ENCODE measurements at places on chromosomes 6 and 20.

DNA sequence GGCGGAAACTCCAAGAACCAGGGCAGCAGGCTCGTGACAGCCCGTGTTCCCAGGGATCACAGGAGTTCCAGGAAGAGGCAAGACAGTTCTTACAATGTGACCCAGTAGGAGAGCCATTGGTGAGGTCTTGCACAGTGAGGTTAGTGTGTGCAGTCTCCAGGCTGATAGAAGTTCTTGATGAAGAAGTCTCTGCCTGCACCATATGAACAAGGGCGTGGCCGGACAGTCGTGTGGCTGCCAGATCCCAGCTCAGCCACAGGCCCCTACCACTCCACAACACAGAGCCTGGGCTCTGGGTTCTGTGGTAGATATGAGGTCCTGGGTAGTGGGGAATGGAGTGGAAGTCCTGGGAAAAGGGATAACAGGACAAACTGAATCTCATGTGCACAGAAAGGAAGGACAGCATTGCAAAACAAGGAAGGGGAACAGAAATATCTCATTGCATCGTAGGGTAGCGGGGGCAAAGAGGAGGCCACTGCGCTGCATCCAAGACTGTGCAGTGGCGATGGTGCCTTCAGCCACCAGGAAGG, 65.2 kb downstream of the STX11 start:
- peak; percentile 22 for DNase-seq

DNA sequence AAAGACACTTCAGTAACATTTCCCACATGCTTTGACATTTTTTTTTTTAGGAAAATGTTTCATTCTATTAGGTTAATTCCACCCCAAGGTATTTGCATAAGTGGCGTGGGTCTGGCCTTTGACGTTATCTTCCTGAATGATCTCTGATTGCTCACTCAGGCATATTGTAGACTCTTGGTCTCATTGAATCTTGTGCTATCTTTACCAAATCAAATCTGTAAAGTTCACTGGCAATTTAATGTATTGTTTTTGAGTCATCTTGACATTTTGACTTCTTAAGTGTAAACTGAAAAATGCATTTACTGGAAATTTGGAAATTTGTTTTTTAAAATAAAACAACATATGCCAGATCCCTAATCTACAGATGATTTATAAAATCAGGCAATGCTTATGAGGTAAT, 16.0 kb upstream of the VIP start:
- DNase-seq: no peak

DNA sequence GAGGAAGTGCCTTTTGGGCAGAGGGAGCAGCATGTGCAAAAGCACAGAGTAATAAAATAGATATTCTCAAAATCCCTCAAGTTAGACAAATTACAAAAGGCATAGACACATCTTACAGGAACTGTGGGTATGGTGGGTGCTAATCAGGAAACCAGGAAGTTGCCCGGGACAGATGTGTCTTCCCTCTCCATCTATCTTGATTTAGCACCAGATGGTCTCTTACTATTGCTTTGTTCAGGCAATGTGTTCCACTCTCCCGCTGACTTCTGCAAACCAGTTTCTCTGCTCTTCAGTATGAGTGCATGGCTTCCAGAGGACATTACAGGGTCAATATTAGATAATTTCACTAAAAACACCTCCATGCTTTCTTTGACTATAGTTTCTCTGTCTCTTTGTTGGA, 13.2 kb downstream of the CITED2 start:
- DNase-seq: no peak

- no peak for DNase-seq
Measured at GRCh38 chr6:39209911-39210310, 19.4 kb downstream of the KCNK5 start.

- DNase-seq: no peak
Measured at GRCh38 chr6:91135406-91136103, 548.7 kb upstream of the MAP3K7 start.

- no peak for DNase-seq
Measured at GRCh38 chr20:59692139-59692538, 87.8 kb downstream of the PHACTR3 start.

- peak; percentile 62 for DNase-seq
Measured at GRCh38 chr6:158072083-158072721, 90.5 kb downstream of the SYNJ2 start.

GRCh38 chr6:170262489-170263088, 28.3 kb downstream of the DLL1 start:
- no peak for DNase-seq

GRCh38 chr20:63746751-63747315, 7.3 kb downstream of the SLC2A4RG start:
- DNase-seq: no peak

DNA sequence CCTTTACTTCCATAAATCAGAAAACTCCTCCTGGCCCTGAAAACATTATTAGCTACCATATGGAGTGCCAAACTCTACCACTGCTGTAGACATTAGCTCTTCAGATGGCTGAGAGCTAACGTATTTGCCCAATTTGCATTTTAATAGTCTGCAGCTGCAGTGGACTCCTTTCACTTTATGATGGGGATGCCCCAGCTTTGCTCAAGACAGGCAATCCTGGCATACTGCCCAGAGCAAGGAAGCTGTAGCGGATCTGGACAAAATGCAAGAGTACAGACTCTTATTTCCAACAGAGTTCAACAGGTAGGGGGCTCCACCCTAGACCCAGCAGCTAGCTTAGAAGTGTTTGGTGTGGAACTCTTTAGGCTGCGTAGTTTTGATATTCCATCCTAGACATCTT, 246.7 kb downstream of the FOXC1 start:
- peak; percentile 30 for DNase-seq

- DNase-seq: no peak
Measured at GRCh38 chr6:42091718-42092023, 41.3 kb downstream of the TAF8 start.

DNA sequence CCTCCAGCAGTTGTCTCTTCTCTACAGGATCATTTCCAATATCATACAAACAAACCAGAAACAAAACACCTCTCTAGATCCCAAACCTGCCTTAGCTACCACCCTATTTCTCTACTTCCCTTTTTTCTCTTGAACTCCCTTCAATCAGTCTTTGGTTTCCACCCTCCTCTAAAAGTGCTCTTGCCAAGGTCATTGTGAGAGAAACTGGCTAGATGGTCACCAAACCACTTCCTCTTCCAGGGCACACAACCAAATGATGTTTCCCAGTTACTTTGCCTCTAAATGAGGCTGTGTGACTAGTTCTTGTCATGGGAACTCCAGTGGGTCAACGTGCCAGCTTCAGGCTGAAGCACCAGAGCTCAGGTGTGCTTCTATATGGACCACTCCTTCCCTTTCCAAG, 85.8 kb upstream of the ARMC2 start:
- DNase-seq: no peak

- no peak for DNase-seq
Measured at GRCh38 chr20:22515264-22515663, 69.1 kb downstream of the FOXA2 start.

DNA sequence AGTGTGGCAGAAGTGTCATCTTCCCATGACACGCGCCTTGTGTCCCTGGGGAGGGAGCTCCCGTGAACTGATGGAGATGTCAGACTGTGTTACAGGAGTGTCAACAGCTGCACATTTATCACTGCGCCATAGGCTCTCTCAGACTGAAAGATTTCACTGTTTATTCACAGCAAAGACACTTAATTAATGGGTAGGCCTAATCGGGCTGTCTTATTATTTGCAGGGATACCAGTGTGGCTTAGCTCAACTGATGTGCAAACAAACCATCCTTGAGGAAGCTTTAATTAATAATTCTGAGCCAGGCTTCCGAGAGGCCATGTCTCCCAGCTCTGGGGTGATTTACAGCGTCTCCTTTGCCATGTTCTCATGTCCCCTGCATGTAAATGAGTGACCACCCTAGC, 771.0 kb downstream of the QKI start:
- no peak for DNase-seq

DNA sequence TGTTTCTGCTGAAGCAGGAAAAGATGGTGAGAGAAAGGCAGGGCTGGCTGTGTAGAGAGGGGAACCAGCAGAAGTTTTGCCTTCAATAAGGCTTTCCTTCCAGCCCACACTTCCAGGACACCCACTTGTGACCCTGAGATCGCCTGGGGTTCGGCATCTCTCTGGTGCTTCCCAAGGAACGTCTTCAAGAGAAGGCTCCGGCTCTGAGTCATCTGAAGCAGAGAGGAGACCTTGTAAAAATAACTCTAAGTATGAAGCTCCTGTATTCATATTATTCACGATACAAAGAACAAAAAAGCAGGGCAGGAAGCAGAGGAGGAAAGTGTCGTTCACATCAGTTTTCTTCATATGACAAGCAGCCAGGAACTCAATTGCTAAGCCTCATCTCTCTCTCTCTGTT, 95.4 kb upstream of the MRPS10 start:
- no peak for DNase-seq

- DNase-seq: no peak
Measured at GRCh38 chr6:35243386-35243958, 16.1 kb upstream of the ZNF76 start.

- no peak for DNase-seq
Measured at GRCh38 chr6:36177166-36177565, 19.4 kb upstream of the BRPF3 start.

- DNase-seq: no peak
Measured at GRCh38 chr20:11143481-11143880, 469.7 kb upstream of the JAG1 start.

All from tibial nerve (tissue), 4 donors.